ENCODE measurements at places on chromosomes 7 and 10.
A peak's percentile ranks its signal among the peaks of the same experiment; 100 is the strongest.

DNA sequence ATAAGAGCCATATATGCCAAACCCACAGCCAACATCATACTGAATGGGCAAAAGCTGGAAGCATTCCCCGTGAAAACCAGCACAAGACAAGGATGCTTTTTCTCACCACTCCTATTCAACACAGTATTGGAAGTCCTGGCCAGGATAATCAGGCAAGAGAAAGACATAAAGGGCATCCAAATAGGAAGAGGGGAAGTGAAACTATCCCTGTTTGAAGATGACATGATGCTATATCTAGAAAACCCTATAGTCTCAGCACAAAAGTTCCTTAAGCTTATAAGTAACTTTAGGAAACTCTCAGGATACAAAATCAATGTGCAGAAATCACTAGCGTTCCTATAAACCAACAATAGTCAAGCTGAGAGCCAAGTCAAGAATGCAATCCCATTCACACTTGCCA lies 23.8 kb upstream of the STARD3NL start:
- no peak for DNase-seq

DNA sequence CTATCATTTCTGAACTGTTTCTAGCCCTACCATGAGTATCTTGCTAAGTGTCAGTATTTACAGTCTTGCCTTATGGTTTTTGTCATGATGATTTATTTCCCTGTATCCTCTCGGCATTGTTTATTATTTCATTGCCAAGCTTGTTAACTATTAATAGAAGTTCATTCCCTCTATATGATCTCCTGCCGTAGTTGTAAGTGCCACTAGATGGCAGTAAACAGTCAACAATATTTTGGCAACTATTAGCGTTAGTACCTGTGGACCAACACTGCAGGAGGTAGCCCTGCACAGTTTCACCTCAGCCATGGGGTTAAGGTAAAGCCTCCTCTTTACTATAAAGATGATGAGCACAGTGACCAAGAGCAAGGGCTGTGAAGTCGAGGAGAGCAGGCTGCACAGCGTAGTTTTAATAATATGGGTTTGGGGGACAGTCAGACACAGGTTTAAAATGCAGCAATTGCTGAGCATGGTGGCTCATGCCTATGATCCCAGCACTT lies 26.1 kb upstream of the CCNJ start:
- peak; percentile 2 for DNase-seq

- DNase-seq: no peak
Measured at GRCh38 chr10:126421756-126422256, 33.5 kb upstream of the ADAM12 start.

DNA sequence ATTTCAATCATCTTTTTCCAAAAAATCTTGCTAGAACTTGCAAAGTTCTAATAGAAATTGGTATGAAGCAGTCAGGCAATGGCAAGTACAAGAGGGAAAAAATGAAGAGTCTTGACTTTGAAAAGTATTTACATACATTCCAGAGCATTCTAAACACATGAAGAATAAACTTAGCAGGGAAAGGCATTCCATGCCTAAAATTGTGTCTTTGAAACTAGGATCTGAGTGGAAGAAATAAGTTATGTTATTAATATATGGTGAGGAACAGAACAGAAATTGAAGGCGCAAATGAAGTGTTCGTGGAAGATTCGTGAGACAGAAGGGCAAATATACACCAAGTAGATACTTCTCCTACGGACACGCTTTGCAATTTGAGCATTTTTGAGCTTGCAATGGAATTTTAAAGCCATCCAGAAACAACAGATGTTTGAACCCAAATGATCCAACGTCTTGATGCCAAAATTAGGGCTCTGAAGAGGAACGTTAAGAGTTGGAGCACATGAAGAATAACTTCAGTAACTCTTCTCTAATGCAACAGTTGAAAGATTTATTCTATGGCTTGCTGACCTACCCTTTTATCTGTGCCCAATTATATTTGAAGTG lies 40.6 kb upstream of the SEPTIN7 start:
- no peak for DNase-seq

DNA sequence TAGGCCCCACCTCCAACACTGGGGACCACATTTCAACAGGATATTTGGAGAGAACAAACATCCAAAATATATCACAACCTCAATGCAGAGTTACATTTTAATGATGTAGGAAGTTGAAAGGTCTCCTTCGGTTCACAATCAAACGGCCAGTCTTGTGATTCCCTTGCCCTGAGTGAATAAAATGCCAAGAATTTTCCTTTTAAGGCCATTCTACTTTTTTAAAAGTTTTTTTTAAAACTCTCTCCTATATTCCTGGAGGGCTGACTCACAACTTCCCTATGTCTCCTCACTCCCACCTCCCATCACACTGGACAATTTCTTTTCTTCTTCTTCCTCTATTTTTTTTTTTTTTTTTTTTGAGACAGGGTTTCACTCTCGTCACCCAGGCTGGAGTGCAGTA lies 693.6 kb upstream of the AUTS2 start:
- no peak for DNase-seq

GRCh38 chr7:35613150-35613549 lies 81.8 kb downstream of the HERPUD2 start:
- no peak for DNase-seq
